ENCODE measurements at places on chromosomes 13 and 19.

DNA sequence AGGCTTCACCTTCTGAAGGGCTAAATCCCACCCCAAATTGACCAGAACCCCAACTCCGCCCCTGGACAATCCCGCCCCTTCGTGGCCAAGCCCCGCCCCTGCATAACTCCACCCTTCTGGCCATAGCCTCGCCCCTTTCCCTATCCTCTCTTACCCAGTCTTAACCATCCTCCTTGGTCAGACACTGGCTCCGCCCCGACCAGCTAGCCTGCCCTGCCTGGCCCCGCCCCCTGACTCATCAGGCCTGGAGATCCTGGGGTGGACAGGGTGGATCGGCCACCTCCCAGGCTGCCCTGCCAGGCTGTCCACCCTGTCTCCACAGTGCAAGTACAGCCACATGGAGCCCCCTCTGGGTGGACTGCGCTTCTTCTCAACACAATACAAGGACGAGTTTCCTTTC is 8.0 kb upstream of the ZNF358 start:
- no peak for DNase-seq

- no peak for DNase-seq
Observed at GRCh38 chr13:79659121-79659521, 178.2 kb downstream of the NDFIP2 start.

DNA sequence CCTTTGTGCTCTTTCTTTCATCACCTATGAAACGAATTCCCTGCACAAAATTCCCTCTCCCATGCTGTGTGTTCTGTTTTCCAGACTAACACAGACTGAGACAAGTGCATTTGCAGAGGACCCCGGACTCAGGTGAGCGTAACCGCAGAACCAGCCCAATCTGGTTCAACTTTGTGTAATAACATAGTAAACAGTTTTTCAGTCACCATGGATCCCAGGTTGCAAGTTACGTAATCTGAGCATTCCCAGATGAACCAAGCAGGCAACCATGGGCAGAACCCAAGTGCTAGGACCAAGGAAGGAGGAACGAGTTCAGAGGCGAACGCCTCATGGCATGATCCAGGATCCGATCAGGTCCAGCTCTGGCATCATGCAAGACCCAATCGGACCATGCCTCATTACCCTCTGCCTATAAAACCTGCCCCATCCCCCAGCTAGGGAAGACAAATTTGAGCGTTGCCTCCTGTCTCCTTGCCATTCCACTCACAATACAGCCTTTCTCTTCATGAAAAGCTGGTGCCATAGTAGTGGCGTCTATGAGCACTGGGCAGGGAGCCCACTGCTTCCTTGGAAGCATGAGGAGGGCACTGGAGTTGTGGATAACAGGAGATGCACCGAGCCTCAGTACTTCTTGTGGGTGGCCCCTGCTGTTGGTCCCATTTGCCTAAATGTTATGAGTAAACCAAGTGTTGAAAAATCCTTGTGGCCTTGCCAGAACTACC is 107.6 kb downstream of the ABCC4 start:
- no peak for DNase-seq

DNA sequence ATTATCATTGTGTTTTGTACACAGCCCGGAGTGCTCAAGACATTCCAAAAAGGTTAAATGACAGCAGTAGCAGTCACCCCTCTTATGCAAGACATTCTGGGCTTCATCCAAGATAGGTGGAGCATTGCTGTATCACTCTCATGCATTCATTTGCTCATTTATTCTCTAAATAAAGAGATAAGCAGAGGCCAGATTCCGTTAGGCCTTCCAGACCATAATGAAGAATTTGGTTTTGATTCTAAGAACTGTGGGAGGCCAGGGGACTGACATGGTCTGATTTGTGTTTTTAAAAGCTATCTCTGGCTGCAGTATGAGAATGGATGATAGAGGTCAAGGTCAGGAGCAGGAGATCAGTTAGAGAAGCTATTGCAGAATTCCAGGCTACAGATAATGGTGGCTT is 145.8 kb downstream of the KCNRG start:
- no peak for DNase-seq

- no peak for DNase-seq
Observed at GRCh38 chr13:106098778-106099177, 436.7 kb downstream of the EFNB2 start.

GRCh38 chr19:35904311-35905068 is 2.2 kb downstream of the HCST start:
- DNase-seq, result no peak

GRCh38 chr19:889662-890295 is 3.2 kb downstream of the MED16 start:
- no peak for DNase-seq

- no peak for DNase-seq
Observed at GRCh38 chr19:35070471-35070870, 28.9 kb downstream of the HPN start.

DNA sequence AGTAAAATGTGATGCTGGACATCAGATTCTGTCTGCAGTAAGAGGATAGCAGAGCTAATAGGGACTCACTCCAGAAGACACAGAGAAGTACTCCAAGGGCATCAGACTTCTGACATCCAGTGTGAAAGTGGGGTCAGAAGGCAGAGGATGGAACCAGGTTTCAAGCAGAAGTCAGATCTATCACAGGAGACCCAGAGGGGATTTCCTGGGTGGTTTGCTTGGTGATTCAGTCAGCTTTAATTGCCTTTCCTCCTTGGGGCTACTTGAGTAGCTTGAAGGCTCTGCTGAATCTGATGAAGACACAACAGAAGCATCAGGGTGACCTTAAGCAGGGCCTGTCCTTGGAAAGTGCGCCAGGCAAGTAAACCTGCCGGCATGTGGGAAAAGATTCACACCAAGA is 300.6 kb downstream of the COG6 start:
- no peak for DNase-seq

- DNase-seq, result no peak
Observed at GRCh38 chr13:97212004-97212403, 10.1 kb upstream of the MBNL2 start.

DNA sequence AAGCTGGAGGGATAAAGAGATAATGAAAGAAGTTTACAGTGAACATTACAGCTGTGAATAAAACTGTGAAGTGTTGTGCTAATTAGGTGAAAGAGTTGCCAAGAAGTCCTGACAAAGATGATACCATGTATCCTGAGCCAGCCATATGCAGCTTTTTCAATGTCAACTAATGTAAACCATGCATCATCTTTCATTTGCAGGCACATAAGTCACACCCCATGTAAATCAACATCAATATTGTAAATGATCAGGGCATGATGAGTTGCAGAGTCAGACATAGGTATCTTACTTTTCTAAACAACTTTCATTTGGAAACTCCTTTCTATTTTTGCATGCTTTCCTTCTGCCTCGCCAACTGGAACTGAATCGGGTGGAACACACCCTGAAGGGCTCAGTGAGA is 569.1 kb downstream of the TBC1D4 start:
- no peak for DNase-seq

- no peak for DNase-seq
Observed at GRCh38 chr19:11418094-11418548, 993 bp downstream of the RGL3 start.

- DNase-seq, result no peak
Observed at GRCh38 chr19:43984687-43985000, 656 bp downstream of the ZNF155 start.

GRCh38 chr13:20714563-20715329 is 11.2 kb downstream of the IL17D start:
- no peak for DNase-seq

DNA sequence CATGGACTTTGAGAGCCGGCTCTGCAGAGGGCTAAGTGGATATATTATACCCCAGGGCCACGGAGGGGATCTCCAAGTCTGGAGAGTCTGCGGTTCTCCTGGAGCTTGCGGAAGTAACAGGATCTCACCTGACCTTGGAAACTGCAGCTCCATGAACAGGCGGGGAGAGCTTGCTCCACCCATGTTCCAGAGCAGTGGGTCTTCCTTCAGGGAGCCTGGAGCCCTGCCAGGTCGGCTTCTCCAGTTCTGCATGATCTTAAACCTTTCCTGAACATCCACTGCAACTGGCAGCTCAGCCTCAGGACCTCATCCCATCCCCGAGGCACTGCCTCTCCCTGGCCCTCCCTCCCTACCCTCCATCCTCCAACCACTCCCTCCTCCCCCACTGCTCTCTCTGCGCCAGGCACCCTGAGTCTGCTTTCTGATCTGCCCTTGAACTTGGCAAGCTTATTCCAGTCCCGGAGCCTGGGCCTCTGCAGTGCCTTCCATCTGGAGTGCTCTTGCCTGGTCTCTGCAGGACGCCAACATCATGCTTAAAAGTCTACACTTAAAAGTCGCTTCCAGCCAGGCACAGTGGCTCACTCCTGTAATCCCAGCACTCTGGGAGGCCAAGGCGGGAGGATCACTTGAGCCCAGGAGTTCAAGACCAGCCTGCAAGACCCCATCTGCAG is 13.2 kb downstream of the ATCAY start:
- DNase-seq, result no peak

DNA sequence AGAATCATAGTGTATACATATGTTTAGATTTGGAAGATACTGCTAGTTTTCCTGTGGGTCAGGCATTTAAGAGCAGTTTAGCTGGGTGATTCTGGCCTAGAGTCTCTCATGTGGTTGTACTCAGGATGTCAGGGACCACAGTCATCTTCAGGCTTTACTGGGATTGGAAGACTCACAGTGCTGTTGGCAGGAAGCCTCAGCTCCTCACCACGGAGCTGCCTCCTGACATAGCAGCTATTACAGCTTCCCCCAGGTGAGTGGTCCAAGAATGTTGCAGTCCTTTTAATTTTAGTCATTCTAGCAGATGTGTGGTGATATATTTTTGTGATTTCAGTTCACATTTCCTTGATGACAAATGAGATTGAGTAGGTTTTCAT is 16.9 kb upstream of the GPR18 start:
- no peak for DNase-seq

Measured in stimulated activated CD8-positive, alpha-beta memory T cell treated with anti-CD3 and anti-CD28 coated beads, Interleukin-15, amount 100 ng/mL, for 24 hours (primary cell).